ENCODE measurements at places on chromosomes 13 and 19. TPM values are rescaled to one million over a fixed set of nuclear protein-coding genes. Genes with fewer than 3 reads are reported as not detected.

The LTBP4 gene
- 36.6 TPM for total RNA-seq

The CRB3 gene
- not detected for total RNA-seq

The ZNF613 gene
- 6.9 TPM for total RNA-seq

The RNF225 gene
- not detected for total RNA-seq
